ENCODE measurements at places on chromosomes 2 and 18.

GRCh38 chr2:65364986-65365733 lies 67.2 kb downstream of the SPRED2 start:
- no peak for DNase-seq

DNA sequence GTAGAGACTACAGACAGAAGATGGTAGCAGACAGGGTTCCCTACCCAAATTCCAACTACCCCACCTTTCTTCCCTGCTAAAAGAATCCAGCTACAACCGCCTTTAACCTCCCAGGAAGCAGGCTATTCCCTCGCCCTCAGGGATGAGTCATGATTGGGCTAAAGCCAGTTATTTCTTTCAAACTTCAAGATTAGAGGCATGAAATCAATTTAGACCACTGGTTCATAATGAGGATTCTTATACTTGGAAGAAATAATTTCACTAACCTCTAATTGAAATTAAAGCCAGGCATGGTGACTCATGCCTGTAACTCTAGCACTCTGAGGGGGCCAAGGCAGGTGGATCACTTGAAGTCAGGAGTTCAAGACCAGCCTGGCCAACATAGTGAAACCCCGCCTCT lies 20.0 kb downstream of the TRIP12 start:
- no peak for DNase-seq

DNA sequence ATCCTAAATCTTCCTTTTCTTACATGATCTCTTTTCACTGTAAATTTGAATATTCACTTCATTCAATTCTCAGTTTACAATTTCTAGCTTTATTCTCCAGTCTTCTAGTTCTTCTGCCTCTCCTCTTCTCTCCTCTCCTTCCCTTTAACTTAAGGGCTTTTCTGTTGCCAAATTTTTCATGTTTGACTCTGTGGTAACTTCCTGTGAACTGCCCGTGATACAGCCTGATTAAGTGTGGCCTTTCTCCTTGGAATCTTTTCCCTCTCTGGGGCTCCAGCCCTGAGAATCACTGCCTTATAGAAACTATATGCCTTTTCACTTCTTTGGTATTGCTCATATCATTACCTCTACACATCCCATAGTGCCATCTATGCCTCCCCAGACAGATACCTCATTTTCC lies 1923.8 kb upstream of the CELF4 start:
- DNase-seq, result no peak

- DNase-seq, result no peak
Measured at GRCh38 chr2:55176094-55176415, 56.0 kb downstream of the CLHC1 start.

DNA sequence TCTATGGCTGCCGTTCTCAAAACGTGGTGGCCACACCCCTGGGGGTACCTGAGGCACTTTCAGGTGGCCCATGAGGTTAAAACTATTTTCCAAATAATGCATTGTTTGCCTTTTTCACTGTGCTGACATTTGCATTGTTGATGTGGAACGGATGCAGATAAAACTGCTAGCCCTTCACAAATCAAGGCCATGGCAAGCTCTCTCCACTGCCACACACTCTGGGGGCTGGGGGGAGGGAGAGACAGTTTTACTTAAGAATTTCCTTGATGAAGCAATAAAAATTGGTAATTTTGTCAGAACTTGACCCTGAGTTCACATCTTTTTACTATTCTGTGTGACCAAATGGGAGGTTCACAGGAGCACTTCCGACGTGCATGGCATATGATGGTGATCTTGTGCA lies 22.0 kb upstream of the TGIF1 start:
- DNase-seq, result no peak

DNA sequence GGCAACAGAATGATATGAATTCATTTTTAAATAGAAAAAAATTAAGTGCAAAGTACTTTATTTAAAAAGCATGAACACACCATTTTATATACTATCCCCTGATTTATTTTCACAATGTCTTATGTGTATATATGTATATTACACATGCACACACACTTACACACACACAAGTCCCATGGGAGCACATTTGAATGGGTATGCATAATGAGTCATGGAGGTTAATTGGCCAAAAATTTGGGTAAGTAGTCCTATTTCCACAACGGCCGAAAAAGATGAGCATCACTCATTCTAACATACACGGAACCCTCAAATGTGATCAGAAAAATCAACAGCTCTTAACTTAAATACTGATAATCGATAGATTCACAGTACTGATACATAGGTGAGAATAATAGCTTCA lies 97.4 kb upstream of the NABP1 start:
- DNase-seq, result no peak

GRCh38 chr18:49345931-49346696 lies 114.3 kb downstream of the DYM start:
- no peak for DNase-seq

GRCh38 chr2:198456418-198456817 lies 652.0 kb downstream of the PLCL1 start:
- no peak for DNase-seq

GRCh38 chr2:10478916-10479315 lies 30.8 kb upstream of the ODC1 start:
- DNase-seq, result no peak

- DNase-seq, result no peak
Measured at GRCh38 chr2:45177870-45178269, 168.6 kb upstream of the SIX2 start.

DNA sequence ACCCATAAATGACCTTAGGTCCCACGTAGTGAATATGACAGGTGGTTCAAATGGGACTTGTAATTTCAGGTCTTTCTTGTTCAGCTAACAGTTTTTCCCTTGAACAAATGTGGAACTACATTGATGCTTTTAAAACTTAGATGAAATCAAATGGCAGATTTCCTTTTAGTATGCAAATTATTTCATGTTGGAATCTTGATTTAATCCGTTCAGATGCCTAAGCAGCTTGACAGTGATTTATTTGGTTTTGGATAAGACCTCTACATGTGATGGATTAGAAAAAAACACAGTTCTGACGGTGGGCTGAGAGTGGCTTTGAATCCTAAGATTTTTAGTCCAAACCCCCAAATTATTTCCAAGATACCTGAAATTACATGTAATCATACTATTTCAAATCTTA lies 16.9 kb downstream of the SCYGR4 start:
- no peak for DNase-seq

- DNase-seq, result no peak
Measured at GRCh38 chr2:98907966-98908905, 27.8 kb downstream of the CRACDL start.

GRCh38 chr2:216082805-216083204 lies 1.1 kb downstream of the TMEM169 start:
- no peak for DNase-seq

DNA sequence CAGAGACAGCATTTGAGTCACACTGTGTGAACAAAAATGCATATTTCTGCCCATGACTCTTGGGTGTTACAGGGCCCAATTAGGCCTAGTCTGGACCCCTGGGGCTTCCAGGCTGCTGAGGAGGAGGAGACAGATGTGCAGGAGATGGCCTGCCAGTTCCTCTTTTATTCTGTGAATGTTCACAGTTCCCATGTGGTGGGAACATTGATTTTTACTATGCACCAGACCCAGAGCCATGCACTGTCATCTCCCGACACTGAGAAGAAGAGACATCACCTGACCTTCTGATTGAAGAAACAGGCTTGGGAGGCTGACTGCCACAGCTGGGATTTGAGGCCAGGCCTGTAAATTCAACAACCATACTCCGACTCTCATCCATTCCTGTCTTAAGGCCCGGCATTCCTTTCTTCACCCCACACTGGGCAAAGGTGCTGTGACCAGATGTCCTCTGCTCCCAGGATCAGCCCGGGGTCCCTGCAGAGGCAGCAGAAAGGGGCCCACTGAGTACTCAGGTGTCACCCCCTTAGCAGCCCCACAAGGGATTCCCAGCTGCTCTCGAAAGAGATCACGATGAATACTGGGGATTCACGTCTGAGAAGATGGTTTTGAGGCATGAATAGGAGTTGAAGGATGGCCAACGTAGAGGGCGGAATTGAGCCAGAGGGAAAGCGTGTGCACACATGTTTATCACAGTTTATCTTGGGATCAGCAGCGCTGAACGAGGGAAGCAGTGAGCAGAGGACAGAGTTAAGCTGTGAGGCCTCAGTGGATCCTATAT lies 3.6 kb upstream of the TFCP2L1 start:
- no peak for DNase-seq

GRCh38 chr2:192419786-192420185 lies 225.1 kb upstream of the TMEFF2 start:
- DNase-seq, result no peak

DNA sequence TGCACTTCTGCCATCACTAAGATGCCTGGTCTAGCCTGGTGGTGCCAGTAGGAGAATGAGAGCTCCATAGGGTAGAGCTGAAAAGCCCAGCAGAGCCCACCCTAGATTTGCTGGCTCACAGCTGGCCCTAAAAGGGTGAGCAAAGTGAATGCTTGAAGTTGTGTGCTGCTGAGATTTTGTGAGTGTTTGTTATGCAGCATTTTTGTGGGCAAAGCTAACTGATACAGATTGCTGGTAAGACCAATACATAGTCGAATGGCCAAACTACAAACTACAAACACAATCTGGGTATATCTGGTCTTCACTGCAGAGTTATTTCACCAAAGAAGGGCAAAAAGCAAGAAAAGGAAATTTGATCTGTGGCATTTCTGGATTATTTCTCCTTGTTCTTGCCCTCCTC lies 7.1 kb upstream of the AGAP1 start:
- DNase-seq, result no peak

- DNase-seq, result no peak
Measured at GRCh38 chr18:8865934-8866333, 160.6 kb downstream of the MTCL1 start.

DNA sequence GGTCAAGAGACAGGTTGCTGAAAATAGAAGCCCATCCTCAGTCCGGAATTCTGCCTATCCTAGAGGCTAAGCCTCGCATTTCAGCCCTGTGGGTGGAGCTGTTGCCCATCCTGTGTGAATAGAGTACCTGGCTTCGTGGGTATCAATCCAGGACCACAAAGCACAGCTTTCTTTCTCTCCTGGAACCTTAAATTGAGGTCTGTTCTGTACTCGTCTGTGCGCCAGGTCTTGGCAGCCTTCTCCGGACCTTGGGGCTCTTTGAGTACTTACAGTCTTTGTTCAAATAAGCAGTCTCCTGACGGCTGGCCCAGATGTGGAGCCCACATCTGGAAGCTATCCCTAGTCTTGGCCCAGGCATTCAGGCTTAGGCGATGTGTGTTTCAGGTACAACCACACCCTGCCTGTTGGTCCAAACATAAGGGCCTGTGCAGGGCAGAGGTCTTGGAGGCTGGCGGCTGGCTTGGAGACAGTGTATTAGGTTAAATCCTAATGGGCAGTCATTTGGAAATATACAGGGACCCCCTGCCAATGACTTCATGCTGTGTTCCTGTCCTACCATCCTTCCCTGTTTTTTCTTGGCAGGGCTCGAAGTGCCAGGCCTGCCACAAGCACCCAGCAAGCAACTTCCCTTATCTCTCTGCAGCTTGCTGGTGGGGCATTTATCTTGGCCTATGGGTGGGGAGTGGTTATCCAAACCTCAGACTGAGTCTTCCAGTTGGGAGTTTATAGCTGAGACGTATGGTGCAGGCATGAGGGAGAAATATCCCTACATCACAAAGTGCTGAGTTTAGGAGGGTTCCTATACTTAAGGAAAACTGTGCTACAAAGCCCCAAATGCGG lies 294.1 kb downstream of the BCL2 start:
- peak; percentile 37 for DNase-seq

DNA sequence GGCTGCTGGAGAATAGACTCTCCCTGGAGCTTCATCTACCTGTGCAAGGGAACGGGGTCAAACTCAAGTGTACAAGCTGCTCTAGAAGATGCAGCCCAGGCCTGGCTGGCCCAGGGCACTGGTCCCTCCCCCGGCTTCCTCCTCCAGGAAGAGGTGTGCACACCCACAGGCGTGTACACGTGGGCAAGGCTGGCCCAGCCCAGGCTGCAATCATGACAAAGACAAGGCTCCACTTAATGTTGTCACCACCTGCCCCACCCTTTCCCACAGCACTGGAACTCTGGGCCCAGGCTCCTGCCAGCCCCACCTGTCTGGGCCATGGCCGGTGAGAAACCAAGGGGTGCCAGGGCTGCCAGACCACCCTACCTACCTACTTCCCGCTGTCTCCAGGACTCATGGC lies 29.6 kb upstream of the ALPP start:
- no peak for DNase-seq

- no peak for DNase-seq
Measured at GRCh38 chr2:140199312-140199711, 1419.1 kb upstream of the NXPH2 start.

DNA sequence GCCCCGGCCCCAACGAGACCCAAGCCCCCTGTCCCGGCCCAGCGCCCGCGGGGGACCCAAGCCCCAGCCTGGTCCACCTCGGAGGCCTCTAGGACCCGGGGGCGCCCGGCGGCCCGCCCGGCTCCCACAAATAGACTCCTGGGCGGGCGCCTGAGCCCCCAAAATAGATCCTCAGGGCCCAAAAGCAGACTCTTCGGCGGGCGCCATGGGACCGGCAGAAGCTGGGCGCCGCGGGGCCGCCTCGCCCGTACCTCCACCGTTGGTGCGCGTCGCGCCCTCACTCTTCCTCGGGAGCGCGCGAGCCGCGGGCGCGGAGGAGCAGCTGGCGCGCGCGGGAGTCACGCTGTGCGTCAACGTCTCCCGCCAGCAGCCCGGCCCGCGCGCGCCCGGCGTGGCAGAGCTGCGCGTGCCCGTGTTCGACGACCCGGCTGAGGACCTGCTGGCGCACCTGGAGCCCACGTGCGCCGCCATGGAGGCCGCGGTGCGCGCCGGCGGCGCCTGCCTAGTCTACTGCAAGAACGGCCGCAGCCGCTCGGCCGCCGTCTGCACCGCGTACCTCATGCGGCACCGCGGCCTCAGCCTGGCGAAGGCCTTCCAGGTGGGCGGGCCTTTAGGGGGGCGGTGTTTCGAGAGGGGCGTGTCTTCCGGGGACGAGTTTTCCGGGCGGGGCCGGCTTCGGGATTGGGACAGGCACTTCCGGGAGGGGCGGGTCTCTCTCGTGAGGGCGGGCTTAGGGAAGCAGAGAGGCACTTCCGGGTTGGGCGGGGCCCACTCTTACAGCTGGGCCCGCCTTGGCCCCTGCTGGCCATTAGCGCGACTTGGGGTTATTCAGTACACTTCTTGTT lies 545 bp downstream of the DUSP28 start:
- peak; percentile 83 for DNase-seq

Measured in HuH-7 (cell line).